ENCODE measurements at places on chromosomes 5 and 9.

DNA sequence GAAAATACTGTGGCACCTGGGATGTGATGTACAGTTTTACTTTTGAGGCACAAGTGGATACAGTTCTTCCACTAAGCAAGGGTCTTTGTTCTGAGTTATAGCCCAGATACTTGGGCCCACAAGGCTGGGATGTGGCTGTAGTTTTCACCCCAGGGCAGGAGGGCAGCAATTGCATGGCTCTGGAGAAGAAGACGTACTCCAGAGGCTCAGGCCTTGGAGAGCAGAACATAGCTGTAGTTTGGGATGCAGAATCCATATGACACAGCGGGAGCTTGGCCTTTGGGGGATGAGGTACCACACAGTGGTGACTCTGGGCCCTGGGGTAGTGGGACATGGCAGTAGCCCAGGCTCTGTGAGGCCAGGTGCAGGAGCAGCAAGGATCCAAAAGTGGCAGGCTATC lies 110.8 kb upstream of the FSTL4 start:
- no peak for DNase-seq

GRCh38 chr5:132067941-132068808 lies 5.4 kb upstream of the CSF2 start:
- no peak for DNase-seq

GRCh38 chr5:32565145-32565544 lies 20.2 kb upstream of the SUB1 start:
- no peak for DNase-seq

- no peak for DNase-seq
Measured at GRCh38 chr5:177453852-177454396, 7.3 kb downstream of the PRR7 start.

DNA sequence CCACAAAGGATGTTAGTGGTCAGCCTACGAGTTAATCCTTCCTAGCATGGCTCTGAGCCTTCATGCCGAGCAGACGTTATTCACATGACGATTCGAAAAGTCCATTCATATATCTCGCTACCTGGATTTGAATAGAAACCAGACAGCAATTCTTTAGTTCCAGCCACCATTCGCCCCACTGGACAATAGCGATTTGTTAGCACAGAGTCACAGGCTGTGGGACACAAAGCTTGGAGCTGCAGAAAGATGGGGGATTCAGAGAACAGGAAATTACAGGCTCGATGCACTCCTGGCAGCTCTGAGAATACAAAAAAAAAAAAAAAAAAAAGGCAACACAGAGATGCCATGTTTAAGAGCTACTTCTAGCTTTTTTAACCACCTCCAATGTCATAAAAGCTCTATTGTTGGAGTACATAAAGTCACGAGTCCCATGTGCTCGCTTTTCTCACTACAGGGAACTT lies 110.7 kb downstream of the NR6A1 start:
- peak; percentile 72 for DNase-seq

GRCh38 chr9:117771136-117771535 lies 66.9 kb downstream of the TLR4 start:
- DNase-seq = peak; percentile 87

DNA sequence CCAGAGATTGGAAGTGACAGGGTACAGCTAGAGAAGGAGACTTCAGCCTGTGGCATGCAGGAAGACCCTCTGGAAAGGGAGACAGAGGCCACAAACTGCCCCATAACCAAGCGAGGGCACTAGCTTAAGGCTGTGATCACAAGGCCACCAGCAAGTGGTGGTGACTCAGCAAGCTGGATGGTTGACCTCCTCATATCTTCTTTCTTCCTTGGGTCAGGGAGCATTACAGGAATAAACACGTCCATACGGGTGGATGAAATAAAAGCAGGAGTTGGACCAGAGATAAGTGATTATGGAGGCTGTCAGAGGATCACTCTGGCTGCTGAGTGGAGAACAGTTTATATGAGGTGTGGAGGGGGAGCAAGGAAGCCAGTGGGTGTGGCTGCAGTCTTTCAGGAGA lies 234.6 kb upstream of the TAS2R1 start:
- DNase-seq = no peak

GRCh38 chr9:86116425-86116824 lies 17.1 kb upstream of the GOLM1 start:
- DNase-seq = no peak

GRCh38 chr5:156149213-156149612 lies 177.8 kb upstream of the SGCD start:
- no peak for DNase-seq

DNA sequence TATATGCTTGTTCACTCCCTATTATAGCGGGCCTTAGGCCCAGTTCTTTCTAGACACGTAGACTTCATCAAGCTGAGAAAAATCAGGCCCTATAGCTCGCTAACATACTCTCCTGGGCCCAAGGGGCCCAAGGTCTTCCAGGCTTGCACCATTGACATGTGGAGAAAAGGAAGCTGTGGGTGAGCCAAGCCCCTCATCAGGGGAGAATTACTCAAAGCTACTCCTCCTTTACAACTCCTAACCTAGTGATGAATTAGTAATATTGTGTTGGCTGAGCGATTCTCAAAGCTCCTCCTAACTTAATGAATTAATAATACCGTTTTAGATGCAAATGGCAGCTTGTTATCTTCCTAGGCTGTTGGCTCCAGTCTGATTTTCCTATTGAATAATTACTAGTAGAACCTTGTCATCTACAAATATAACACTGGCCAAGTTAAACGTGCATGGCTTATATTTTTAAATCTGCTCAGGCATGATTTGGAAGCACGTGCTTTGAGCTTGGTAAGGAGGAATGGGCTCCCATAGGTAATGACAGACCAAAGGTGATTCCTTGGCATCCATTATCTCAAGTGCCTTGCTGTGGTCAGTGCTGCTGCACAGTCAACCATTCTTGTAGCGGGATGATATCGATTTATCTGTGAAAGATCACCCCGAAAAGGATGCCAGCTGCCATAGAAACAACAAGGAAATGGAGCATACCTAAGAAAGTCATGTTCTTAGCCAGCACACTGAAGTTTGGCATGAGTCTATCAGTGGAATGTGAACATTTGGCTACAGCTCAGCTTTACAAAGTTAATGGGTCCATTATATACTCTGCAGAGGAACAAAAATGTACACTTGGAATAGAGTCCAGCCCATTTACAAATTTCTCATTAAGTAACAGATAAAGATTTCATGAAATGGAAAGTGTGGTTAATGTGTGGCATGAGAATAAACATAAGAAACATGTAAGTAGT lies 23.8 kb downstream of the LVRN start:
- DNase-seq = no peak

- peak; percentile 78 for DNase-seq
Measured at GRCh38 chr9:116574027-116574679, 113.0 kb upstream of the TRIM32 start.

- DNase-seq = no peak
Measured at GRCh38 chr9:14307989-14308852, 5.7 kb downstream of the NFIB start.

- no peak for DNase-seq
Measured at GRCh38 chr5:178479261-178479660, 110.9 kb downstream of the COL23A1 start.

- DNase-seq = no peak
Measured at GRCh38 chr5:58787987-58788386, 205.1 kb downstream of the RAB3C start.

- peak; percentile 36 for DNase-seq
Measured at GRCh38 chr9:76181020-76181641, 213.1 kb downstream of the RFK start.

DNA sequence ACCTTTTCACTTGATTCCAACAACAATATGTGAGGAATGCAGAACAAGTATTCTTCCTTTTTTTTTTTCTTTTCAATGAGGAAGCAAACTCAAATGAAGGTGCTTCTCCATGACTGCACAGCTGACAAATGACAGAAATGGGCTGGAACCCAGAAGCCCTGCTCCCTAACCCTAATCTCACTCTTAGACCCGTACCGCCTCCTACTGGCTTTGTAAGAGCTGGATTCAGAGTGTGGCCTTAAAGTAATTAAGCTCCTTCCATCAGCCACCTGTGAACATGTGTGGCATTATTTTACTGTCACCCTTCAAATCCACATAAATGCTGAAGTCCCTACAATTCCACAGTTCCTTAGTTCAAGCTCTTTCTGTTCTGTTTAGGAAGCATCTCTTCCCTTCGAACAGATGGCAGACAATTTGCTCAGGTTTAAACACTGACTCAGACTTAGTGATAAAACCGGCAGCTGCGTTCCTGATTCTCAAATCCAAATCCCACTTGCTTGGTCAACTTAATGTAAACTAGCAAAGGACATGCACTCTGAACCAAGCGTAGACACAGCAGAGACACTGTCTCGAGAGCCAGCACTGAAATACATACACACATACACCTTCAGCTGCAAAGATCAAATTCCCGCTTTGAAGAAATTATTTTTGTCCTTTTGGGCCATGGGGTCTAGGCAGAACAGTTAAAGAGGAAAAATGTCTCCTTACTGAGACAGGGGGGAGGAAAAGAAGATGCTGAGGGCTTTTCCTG lies 316.7 kb upstream of the TLE4 start:
- DNase-seq = no peak

DNA sequence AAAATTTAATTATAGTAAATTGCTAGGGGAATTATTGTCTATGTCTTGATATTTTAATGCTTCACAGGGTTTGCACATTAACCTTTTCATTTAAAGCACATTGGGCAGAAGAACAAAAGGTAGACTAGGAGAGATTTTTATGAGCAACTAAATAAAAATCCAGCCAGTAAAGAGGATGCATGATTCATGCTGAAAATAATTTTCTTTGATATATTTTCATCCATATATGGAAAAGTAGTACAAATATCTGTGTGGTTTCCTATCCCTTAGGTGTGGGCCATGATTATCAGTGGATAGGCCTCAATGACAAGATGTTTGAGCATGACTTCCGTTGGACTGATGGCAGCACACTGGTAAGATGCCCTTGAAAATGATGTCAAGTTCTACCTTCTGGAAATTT lies 83.1 kb downstream of the VCAN start:
- no peak for DNase-seq

- no peak for DNase-seq
Measured at GRCh38 chr9:93114984-93115335, 18.9 kb downstream of the CARD19 start.

DNA sequence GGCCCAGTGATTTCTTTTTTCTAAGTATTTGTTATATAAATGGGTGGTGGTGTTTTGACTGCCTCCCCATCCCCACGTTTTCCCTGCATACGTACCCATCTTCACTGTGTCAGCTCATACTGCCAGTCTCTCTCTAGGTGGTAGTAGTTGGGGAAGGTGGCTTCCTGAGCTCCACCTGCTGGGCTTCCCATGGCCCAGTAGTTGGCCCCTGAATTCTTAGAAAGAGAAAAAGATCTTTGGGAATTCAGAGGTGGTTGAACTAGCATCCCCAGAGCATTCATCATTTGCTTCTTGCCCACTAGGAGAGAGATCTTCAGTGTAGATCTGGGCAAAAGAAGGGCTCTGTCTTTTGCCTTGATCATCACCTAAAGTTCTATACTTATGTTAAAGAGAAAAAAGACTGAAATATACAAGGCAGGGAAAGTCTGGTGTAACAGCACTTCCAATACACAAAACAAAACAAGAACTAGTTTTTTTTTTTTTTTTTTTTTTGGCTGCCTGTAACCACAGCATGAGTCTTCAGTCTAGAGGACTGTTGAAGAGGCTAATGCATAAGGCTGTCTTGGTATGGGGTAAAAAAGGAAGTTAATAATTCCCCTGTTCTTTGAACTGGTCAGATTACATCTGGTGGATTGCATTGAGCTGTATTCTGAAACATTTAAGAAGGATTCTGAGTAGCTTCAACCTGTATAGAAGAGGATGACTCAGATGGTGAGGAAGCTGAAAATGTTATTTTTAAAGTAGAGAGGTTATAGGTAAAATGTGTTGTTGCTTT lies 128.7 kb downstream of the ATG10 start:
- DNase-seq = no peak

DNA sequence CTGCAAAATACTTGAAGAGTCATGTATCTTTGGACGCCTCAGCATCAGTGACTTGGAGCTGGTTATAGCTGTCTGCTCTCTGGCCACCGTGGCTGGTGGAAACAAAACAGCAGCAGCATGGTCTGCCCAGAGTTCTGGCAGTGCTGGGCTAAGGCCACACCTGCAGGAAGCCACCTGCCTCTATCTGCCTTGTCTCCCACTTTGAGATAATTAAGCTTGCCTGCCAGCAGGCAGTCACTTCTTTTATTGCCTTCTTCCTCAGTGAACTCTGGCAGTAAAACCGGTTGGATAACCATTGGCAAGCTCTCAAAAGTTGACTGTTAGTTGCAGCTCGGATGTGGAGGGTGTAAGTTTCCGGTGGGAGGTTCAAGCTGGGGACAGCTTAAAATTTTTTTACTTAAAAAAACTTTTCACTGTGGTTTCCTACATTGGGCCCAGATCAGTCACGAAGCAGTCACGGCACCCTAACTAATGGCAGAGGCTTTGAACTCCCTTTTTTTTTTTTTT lies 4.9 kb downstream of the SMIM3 start:
- DNase-seq = peak; percentile 28

Measured in DMS153 (cell line).